ENCODE measurements at places on chromosomes 7 and 10.
A peak's percentile ranks its signal among the peaks of the same experiment; 100 is the strongest.

DNA sequence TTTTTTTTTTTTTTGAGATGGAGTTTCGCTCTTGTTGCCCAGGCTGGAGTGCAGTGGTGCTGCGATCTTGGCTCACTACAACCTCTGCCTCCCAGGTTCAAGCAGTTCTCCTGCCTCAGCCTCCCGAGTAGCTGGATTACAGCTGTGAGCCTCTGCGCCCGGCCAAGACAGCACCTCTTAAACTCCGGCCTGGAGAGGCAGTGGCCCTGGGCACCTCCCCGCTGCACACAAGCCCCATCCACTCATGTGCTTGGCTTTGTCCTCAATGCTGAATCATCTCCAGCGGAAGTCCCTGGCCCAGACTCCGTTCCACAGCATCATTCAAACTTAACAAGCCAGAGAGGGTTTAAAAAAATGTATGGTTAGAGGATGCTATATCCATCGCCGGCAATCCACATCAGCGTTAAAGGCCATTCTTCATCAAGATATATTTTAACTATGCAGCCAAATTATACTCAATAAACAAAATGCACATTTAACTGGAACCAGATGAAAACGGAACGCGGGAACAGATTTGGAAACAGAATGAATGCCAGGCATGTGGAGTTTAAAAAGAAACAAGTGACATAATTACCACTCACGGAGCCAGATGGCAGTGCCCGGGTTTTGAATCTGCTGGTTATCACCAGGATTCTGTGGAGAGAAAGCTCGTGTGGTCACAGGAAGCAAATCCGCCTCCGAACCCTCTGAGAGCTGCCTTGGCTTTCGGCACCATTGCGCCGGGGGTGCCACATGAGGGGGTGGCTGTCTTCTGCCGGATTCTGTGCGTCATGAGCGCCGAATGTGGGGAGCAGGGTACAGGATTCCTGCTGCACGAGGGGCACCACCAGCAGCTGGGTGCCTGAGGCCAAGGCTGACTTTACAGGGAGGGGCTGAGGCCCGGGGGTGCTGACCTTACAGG lies 45.6 kb upstream of the CFAP46 start:
- DNase-seq: peak; percentile 3

GRCh38 chr7:142482891-142483658 lies 225.2 kb upstream of the PRSS58 start:
- DNase-seq: peak; percentile 51

GRCh38 chr10:5949009-5949759 lies 28.2 kb downstream of the IL15RA start:
- DNase-seq: peak; percentile 56

- DNase-seq: no peak
Measured at GRCh38 chr7:129993275-129993674, 40.5 kb upstream of the UBE2H start.

- DNase-seq: no peak
Measured at GRCh38 chr7:101241443-101242349, 3.2 kb downstream of the FIS1 start.

GRCh38 chr10:1184541-1185430 lies 128.6 kb downstream of the WDR37 start:
- DNase-seq: no peak

DNA sequence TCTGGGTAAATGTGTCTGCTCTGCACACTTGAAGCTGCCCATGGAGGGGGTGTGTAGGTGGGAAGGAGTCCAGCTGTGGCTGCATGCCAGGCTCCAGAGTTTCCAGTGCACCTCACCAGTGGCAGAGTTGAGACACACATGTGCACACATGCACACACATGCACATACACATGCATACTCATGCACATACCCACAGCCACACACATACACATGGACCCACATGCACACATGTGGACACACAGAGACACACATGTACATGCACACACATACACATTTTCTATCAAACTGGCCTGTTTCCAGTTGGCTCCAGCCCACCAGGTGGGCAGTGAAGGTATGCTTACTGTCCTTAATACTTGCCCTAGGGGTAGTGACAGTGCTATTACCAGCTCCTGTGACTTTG lies 99.7 kb downstream of the RAMP3 start:
- DNase-seq: no peak

GRCh38 chr7:30251708-30252329 lies 32.6 kb upstream of the ZNRF2 start:
- no peak for DNase-seq

DNA sequence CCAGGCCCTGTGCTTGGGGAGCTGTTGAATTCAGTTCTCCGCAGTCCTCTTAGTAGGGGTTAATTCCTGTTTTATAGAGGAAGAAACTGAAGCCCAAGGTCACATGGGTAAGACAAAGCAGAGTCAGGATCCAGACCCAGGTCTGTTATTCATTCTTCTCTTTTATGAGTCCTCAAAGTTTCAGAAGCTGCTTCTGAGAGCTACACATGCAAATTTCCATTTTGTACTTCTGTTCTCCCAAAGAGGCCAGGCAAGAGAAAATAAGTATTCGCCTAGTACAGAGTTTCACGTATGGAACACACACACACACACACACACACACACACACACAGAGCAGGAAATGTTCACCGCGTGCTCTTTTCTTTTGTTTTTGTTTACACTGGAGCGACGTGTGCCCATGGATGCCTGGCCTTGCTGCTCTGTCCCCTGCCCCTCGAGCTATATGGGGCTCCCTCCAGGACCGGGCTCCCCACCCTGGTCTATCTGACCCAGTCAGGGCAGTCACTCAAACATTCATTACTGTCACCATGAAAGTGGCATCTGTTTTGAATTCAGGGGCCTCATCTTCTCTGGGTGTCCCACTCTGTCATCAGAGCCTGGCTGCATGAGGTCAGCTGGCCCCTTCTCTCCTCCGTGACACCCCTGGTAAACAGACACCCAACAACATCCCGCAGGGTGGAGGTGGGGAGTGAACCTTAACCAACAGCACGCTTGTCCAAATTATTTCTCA lies 84.4 kb downstream of the TNS3 start:
- no peak for DNase-seq

GRCh38 chr10:102801496-102801895 lies 35.7 kb downstream of the CYP17A1 start:
- no peak for DNase-seq

GRCh38 chr10:89894051-89894450 lies 192.7 kb downstream of the KIF20B start:
- DNase-seq: no peak

All from midbrain (tissue), 1 donor.